ENCODE measurements at places on chromosomes 4 and X.
A peak's percentile ranks its signal among the peaks of the same experiment; 100 is the strongest.

GRCh38 chrX:138519296-138519695, 192.2 kb downstream of the FGF13 start:
- no peaks in the 10 kb centered on the region for H3K36me3 ChIP-seq
- DNase-seq, result no peak
- H3K4me3 ChIP-seq, result no peak overlapping the region
- H3K27me3 ChIP-seq, result no peaks in the 10 kb centered on the region

GRCh38 chr4:60617731-60618130, 582.4 kb upstream of the ADGRL3 start:
- no peak overlapping the region for H3K27ac ChIP-seq
- no peak for DNase-seq
- no peak overlapping the region for H3K4me3 ChIP-seq
- no peaks in the 10 kb centered on the region for H3K27me3 ChIP-seq

DNA sequence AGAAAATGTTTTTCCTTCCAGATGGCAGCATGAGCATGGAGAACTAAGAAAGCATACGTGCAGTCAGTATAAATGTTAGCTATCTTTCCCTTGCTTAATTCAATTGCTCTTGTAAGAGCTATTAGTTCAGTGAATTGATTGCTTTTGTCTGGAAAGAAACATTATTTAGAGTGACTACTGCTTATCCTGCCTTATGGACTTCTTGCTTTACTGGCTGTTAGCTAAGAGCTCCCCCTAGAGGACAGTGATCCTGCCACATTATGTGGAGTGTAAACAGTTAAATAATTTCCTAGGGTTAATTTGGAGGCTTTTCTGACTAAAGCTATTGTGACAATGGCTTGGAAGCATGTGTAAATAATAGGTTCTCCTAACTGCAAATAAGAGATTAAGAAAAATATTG, 1402.4 kb downstream of the FAM133A start:
- no peaks in the 10 kb centered on the region for H3K4me1 ChIP-seq
- no peak overlapping the region for H3K4me3 ChIP-seq
- H3K27ac ChIP-seq, result no peak overlapping the region
- DNase-seq, result peak; percentile 4
- no peaks in the 10 kb centered on the region for H3K27me3 ChIP-seq
- no peaks in the 10 kb centered on the region for H3K36me3 ChIP-seq

- DNase-seq, result no peak
- no peak overlapping the region for H3K4me3 ChIP-seq
- no peak overlapping the region for H3K27ac ChIP-seq
- H3K4me1 ChIP-seq, result no peaks in the 10 kb centered on the region
- no peaks in the 10 kb centered on the region for H3K27me3 ChIP-seq
- no peaks in the 10 kb centered on the region for H3K36me3 ChIP-seq
Observed at GRCh38 chrX:19075754-19076153, 46.5 kb downstream of the ADGRG2 start.

DNA sequence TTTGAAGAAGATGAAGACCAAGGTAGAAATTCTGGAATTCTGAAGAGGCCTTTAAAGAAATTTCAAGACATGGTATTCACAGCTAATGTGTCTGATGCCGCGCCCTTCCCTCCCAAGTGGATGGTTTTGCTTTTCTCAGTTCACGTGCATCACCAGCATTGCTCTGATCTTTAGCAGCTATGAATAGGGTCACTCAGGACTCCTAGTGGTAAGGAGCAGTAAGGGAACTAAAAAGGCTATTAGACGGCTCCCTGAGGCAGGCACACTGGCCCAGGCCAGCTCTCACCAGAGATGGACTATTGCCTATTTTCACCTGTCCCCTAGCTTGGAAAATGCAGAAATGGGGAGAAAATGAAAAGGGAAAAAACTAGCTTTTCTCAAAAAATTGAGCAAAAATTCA, 447.5 kb upstream of the RASGEF1B start:
- peaks cover 9% of the 10 kb centered on the region for H3K27me3 ChIP-seq
- peak; percentile 12 for DNase-seq
- no peak overlapping the region for H3K27ac ChIP-seq
- H3K4me1 ChIP-seq, result peaks cover 10% of the 10 kb centered on the region
- no peak overlapping the region for H3K4me3 ChIP-seq
